ENCODE measurements at places on chromosomes 7 and 10. TPM values are rescaled to one million over a fixed set of nuclear protein-coding genes. Genes with fewer than 3 reads are reported as not detected.

The FGFR2 gene
- 0.44 TPM for total RNA-seq

The CAMK2B gene
- total RNA-seq: not detected

The PNLIPRP1 gene
- not detected for total RNA-seq

The ZPBP gene
- total RNA-seq: not detected

The SYNPO2L gene
- total RNA-seq: under 0.01 TPM

The RASSF4 gene
- 6.0 TPM for total RNA-seq

The OPN1SW gene
- total RNA-seq: not detected

The EVX1 gene
- total RNA-seq: not detected

The PAX4 gene
- total RNA-seq: not detected

The CNPY1 gene
- not detected for total RNA-seq

The TMEM184A gene
- 0.11 TPM for total RNA-seq

The C10orf53 gene
- total RNA-seq: under 0.01 TPM

The NKX1-2 gene
- not detected for total RNA-seq

The DMBT1 gene
- under 0.01 TPM for total RNA-seq

The PAOX gene
- 9.2 TPM for total RNA-seq

The HOGA1 gene
- 0.50 TPM for total RNA-seq
